ENCODE measurements at places on chromosomes 2 and 18. TPM values are rescaled to one million over a fixed set of nuclear protein-coding genes. Genes with fewer than 3 reads are reported as not detected.

DNA sequence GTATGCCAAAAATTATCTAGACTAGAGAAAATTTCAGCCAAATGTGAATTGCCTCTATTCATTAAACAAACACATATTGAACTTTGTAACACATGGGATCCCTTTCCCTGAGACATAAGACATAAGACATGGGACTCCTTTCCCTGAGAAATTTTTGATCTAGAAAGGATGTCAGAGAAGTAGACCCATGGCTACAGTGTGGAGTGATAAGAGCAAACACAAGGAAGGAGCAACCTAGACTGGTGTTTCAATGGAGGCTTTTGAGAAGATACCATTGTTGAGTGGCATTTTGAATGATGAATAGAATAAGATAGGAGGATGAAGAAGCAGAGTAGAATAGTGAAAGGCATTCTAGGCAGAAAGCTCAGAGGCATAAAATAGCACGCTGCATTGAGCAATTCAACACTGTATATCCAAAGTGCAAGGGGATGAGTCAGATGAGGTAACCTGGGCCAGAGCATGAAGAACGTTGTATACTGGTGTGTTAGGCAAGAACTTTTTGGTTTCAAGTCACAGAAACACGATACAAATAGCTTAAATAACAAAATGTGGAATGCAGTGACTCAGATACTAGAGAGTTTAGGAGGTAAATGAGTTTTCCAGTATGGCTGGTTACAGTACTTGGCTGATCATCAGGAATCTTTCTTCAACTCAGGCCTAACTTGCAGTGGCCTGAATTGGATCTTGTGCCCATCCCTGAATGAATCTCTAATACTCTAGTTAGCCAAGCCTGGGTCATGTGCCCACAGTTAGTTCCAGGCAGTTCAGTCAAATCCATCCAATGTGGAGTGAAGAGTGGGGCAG, 129.8 kb upstream of the TANK start:
- DNase-seq = peak; percentile 100

Gene TRMT61B
- total RNA-seq = 11.1 TPM

DNA sequence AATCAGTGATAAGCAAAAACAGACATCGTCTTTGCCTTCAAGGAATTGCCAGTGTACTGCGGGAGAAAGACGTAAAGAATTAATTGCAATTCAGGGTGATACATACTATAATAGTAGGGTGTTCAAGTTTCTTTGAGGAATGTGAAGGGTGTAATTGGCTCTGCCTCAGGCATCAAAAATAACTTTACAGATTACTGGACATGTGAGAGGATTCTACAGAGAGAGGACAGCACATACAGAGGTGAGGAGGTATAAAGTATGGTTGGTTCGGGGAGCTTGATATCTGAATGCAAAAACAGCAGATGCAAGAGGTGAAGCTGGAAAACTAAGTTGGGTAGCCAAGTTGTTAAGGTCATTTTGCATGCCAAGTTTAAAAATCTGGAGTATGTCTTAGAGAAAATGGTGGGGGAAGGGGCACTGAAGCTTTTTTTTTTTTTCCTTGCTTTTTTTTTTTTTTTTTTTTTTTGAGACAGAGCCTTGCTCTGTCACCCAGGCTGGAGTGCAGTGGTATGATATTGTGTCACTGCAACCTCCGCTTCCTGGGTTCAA, 227.5 kb upstream of the FOSL2 start:
- no peak for DNase-seq

Gene CLEC4F
- not detected for total RNA-seq

GRCh38 chr2:38835015-38835601, 40.6 kb downstream of the DHX57 start:
- peak; percentile 28 for DNase-seq

- DNase-seq = no peak
Measured at GRCh38 chr18:68772268-68772667, 25.6 kb upstream of the CCDC102B start.

GRCh38 chr2:105789745-105790460, 45.2 kb downstream of the NCK2 start:
- peak; percentile 74 for DNase-seq

GRCh38 chr2:176491172-176491904, 222.1 kb downstream of the MTX2 start:
- DNase-seq = peak; percentile 96

- DNase-seq = no peak
Measured at GRCh38 chr2:152472481-152472887, 137.5 kb downstream of the FMNL2 start.

Gene KCNG2
- total RNA-seq = not detected

DNA sequence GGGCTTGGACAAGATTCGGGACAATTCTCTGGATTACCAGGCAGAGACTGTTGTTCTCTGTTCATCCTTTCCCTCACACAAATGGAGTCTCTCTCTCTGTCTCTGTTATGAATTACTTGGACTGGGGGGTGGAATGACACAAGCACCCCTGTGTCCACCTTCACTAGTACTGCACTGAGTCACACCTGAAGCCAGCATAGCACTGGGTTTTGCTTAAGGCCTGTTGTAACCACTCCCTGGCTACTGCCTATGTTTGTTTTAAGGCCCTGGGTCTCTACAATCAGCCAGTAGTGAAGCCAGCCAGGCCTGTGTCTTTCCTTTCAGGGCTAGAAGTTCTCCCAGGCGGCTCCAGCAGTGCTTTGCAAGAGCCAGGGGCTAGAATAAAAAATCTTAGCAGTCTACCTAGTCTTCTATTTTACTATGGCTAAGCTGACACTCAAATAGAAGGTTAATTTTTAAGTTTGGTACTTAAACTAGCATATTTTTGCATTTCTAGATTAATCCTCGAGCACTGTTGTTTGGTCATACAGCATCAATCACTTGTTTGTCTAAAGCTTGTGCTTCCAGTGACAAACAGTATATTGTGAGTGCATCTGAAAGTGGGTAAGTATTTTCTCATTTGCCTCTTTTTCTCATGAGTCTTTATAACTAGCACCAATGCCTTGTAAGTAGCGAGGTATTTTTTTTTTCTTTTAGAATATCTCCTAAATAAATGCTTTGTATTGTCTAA, 27.8 kb downstream of the WDR7 start:
- peak; percentile 6 for DNase-seq

Gene SLC9A4
- total RNA-seq = not detected

GRCh38 chr2:66456183-66457041, 21.5 kb downstream of the MEIS1 start:
- no peak for DNase-seq
